ENCODE measurements at places on chromosomes 16 and 17.
A peak's percentile ranks its signal among the peaks of the same experiment; 100 is the strongest.

DNA sequence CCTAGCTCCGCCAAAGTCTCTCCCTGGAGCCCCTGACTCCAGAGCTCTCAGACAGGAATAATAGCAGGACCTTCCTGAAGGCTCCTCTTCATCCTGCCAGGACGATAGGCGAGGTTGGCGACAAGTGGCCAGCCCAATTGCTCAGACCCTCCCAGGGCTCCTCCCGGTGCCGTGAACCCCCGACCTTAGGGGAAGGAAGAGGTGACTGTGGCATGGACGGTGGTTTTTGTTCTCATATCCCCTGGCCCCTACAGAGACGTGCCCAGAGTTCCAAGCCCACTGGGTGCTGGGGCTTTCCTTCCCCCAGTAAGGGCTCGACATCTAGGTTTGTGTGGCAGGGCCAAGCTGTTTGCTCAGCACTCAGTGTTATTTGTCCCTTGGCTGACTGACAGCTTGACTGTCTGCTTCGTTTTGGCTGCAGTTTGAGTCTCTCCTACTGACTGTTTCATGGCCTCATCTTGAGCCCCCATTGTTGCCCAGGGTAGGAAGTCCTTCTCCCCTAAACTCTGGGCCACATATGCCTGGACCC lies 4.6 kb upstream of the ADCY7 start:
- DNase-seq = no peak

GRCh38 chr16:14307527-14308367 lies 236.6 kb downstream of the MRTFB start:
- DNase-seq = peak; percentile 32

GRCh38 chr16:87850009-87851006 lies 19.0 kb downstream of the SLC7A5 start:
- DNase-seq = peak; percentile 66

DNA sequence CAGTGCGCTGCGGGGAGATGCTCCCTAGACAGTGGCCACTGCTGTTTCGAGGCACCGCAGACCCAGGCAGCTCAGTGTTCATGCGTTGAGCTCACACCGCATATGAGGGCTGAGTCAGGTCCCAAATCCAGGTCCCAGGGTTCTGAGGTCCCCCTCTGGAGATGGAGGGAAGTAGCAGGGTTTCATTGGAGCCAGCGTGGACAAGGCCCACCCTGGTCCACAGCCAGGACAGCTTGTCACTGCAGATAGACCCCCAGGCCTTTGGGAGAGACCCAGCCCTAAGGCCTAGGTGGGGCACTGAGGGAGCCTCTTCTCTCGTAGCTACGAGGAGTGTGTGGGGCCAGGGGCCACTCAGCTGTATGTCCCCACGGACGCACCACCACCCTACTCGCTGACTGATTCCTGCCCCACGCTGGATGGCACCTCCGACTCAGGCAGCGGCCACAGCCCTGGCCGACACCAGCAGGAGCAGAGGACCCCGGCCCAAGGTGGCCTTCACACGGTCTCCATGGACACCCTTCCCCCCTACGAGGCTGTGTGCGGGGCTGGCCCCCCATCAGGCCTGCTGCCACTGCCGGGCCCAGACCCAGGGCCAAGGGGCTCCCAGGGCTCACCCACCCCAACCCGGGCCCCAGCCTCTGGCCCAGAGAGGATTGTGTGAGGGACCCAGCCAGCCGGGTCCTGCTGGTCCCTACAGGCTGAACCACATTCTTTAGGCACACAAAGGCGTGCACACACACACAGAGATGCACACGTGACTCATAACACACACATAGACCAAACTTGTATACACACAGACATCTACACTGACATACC lies 53.4 kb downstream of the BEAN1 start:
- no peak for DNase-seq

DNA sequence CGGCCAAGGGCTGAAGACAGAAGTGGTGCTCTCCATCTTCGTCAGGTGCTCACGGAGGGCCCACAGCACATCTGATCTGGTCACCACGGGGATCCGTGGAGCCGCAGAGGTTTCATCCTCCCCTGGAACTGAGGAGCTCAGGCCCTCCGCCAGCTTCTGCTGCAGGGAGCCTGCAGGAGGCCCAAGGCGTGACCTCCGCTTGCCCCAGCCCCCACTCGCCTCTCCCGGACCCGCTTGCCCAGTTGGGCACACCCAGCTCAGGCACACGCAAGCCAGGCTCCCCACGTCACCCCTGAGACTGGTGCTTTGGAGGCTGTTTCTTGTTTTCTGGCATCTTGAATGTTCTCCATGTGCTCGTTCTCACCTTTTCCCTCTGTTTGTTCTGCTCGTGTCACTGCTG lies 39.4 kb upstream of the CHMP6 start:
- no peak for DNase-seq

Data from nucleus accumbens (tissue), 56 donors.